Stimulated activated CD8-positive, alpha-beta memory T cell treated with anti-CD3 and anti-CD28 coated beads, Interleukin-4, amount 100 ng/mL, for 1 hour (primary cell): ENCODE measurements at places on chromosomes 16 and 17.

- no peak for DNase-seq
Observed at GRCh38 chr17:21127509-21128077, 829 bp downstream of the DHRS7B start.

- no peak for DNase-seq
Observed at GRCh38 chr16:30122604-30123160, 338 bp downstream of the MAPK3 start.

- DNase-seq = peak; percentile 78
Observed at GRCh38 chr17:59220328-59221158, at the start of gene GDPD1. Gene GDPD1, plus strand, starts transcription at chr17:59220511. Its CDS starts 99 bp downstream, at chr17:59220610.

DNA sequence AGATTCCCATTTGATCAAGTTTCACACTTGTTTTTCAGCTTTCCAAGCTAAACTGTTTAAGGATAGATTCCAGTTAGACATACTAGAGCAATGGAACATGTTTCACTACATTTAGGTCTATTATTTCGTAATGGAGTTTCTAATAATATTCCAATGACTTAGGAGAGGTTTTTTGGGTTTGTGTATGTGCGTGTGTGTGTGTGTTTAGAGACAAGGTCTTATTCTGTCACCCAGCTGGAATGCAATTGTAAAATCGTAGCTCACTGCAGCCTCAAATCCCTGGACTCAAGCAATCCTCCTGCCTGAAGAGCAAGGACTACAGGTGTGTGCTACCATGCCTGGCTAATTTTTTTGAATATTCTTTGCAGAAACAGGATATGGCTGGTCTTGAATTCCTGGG is 426.3 kb downstream of the ZFHX3 start:
- DNase-seq = no peak

DNA sequence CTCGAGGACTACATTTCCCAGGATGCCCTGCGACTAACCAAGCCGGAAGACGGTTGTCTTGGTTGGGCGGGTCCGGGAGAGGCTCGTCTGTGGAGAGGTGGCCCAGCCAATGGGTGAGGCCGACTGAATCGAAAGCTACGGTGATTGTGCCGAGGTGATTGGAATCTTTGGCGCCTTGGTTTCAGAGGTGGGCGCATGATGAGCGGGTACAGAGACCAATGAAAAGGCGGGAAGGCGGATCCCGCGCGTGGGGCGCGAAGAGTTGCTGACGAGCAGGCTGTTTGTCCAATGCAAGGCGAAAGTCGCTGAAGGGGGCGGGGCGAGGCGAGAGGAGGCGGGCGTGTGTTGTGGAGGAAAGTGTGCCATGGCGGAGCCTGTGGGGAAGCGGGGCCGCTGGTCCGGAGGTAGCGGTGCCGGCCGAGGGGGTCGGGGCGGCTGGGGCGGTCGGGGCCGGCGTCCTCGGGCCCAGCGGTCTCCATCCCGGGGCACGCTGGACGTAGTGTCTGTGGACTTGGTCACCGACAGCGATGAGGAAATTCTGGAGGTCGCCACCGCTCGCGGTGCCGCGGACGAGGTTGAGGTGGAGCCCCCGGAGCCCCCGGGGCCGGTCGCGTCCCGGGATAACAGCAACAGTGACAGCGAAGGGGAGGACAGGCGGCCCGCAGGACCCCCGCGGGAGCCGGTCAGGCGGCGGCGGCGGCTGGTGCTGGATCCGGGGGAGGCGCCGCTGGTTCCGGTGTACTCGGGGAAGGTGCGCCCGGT is at the start of gene NFATC2IP:
NFATC2IP (plus strand) TSS at position 290 of the 762 bp plus-strand sequence; CDS start at position 365, 75 bp downstream.
- DNase-seq = peak; percentile 99

GRCh38 chr16:68776821-68777485 is 39.9 kb downstream of the CDH1 start:
- no peak for DNase-seq

- no peak for DNase-seq
Observed at GRCh38 chr17:48559840-48560817, 15.2 kb upstream of the HOXB2 start.

DNA sequence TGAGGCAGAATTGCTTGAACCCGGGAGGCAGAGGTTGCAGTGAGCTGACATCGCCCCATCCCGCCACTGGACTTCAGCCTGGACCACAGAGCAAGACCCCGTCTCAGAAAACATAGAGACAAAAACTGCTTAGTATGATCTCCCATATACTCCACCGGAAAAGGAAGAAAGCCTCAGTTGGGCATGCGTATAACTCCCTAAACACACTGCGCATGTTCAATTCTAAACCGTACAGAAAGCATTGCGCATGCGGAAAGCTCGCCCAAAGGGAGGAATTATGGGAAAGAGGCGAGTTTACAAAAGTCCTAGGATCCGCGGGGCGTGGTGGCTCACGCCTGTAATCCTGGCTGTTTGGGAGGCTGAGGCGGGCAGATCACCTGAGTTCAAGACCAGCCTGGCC is 312.7 kb upstream of the ERCC4 start:
- no peak for DNase-seq

DNA sequence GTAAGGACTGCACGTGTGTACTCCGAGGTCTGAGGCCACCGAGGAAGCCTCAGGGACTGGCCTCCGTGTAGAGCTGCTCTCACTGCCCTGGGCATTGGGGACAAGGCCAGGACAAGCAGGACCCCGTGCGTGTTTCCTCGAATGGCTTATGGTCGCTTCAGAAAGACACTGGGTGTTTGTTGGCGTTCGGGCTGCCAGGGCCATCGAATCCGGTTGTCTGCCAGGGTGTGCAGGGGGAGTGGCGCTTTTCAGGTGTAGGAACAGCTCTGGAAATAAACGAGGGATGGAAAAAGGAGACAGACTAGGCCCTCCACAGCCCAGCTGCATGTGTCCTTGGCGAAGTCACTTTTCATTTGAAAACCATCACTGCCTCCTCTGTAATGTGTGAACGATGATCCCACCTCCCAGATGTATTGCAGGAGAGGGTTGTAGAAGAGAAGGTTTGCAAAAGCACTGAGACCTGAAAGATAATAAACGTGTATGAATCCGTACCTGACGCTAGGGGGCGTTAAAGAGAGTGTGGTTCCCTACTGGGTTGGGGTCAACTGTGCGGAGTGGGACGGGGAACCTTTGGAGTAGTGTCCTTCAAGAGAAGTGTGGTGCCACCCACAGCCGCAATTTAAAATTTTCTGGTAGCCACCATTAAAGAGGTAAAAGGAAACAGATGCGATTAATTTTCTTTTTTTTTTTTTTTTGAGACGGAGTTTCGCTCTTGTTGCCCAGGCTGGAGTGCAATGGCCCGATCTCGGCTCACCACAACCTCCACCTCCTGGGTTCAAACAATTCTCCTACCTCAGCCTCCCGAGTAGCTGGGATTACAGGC is 2.1 kb upstream of the ZSCAN10 start:
- DNase-seq = no peak

- DNase-seq = no peak
Observed at GRCh38 chr16:68987734-68988457, 117.6 kb upstream of the HAS3 start.

GRCh38 chr17:9330141-9330540 is 245.5 kb downstream of the STX8 start:
- DNase-seq = no peak

- DNase-seq = no peak
Observed at GRCh38 chr16:48102083-48103008, 53.4 kb downstream of the ABCC12 start.

DNA sequence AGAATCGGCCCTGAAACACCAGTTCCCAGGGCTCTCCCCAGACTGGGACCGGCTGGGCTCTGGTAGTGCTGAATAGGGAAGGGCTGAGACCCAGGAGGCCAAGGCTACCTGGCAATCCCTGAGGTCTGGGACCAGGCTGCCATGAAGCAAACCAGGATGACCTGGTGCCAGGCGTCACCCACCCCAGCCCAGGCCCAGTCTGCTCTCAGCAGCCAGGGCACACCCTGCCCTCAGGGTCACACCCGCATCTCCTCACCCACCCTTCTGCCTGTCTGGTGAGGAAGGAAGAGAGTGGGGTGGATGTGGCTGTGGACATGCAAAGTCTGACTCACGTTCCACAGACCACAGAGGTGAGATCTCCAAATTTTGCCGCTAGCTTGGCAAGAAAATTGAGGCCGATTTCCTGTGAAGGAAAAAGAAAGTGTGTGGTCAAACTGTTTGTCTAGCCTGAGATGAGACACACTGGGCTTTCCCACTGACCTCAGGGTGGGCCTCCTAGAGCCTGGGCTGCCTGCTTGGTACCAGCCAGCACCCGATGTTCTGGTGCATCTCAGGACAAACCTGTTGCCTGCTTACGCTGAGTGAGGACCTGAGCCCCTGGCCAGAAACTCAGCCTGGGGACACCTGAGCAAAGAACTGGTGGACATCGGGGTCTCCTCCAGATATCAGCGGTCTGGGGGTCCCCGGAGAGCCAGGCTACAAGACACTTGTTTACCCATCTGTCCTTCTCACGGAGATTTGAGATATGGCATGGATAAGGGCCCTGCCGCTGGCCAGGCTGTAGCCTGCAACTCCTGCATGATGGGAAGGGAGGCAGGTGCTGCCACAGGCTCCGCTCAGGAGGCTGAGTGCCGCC is 6.3 kb upstream of the RAB37 start:
- DNase-seq = peak; percentile 47

DNA sequence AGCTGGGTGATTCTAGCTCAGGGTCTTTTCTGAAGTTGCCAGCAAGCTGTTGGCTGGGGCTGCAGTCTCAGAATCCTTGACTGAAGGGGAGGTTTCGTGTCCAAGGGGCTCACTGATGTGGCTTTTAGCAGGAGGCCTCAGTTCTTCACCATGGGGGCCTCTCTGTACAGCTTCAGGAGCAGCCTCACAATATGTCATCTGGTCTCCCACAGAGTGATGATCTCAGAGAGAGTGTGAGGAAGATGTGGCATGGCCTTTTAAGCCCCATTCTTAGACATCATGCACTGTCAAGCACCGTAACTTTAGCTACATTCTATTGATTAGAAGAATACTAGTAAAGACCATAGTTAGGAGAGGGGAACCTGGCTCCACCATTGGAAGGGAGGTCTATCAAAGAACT is 732.6 kb downstream of the WWOX start:
- DNase-seq = no peak

DNA sequence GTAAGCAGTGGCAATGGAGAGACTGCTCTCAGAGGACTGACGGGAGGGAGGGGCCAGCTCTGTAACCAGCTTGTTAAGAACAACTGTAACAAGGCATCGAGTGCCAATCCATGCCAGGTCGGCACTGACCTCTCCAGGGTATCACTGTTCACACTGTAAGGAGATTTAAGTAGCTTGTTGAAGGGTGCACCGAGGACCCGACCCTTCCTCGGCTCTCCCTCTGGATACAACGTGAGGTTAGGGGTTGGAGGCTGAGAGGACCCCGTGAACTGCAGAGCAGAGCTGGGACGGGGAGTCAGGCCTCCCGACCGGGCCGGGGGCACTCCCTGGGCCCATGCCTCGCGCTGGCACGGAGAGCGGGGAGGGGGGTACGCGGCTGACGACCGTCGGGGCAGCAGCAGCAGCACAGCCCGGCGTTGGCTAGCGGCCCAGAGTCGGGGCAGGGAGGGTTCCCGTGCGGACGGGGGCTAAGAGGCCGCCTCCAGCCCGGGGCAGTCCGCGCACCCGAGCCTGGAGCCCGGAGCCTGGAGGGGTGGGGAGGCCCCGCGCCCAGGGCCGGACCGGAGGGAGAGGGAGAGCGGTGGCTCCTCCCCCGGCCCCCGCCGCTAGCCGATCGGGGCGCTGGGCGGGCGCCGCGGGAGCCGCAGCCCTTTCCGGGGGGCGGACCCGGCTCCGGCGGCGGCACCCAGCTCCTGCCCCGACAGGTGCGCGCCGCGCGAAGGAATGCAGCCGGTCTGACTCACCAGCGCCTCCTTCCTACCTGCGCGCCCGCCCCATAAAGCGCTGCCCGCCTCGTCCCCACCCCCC is at the start of gene ITGB4:
ITGB4 (plus strand) TSS at position 804 of the 807 bp plus-strand sequence. CDS start 3,245 bp downstream, outside the sequence.
- DNase-seq = no peak

DNA sequence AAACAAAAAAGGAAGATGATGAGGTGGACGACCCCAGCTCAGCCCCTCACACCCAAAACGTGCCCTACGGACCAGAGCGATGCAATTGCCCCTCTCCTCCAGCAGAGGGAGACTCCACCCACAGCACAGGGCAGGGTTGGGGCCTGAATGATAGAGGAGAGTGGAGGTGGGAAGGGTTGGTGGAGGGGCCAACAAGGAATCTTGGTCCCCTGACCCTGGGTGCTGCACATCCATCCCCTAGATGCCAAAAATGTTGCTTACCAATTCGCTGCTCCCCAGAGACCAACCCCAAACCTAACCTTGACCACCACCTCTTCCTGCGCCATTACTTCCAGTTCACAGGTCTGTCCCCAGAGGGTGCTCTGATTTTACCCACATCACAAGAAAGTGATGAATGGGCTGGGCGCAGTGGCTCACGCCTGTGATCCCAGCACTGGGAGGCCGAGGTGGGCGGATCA is 12.9 kb downstream of the P2RX5 start:
- DNase-seq = no peak

DNA sequence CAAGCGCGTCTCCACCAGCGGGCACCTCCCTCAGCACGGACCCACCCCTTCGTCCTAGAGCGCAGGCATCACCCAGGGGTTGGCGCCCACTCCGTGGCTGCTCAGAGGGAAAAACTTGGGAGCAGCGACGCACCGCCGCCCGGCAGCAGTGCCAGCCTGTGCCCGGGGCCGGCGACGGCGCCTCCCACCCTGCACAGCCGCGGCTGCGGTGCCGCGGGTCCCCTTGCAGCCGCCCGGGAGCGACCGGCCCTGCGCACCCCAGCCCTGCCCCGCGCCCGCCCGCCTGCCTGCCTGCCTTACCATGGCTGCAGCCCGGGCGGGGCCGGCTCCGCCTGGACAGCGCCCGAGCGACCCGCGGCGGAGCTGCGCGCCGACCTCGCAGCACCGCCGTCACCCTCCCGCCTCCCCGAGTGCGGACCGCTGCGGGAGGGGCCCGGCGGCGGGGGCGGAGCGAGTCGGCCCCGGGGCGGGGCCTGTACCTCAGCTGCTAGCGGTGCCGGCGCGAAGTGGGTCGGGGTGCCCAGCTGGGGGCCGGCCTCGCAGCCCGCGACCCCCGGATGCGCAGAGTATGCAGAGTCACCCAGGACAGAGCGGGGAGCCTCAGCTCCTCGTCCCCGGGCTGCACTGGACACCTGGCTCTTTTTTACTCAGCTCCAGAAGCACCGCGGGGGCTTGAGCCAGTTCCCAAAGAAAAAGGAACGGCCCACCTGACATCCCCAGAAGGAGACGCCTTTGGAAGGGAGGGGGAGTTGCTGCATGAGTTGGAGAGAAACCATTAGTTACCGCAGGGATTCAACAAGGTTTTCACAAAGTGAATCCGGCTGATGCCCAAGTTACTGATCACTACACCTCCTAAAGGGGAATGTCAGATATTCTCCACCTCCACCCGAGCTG is 17.5 kb upstream of the MTMR4 start:
- DNase-seq = no peak

DNA sequence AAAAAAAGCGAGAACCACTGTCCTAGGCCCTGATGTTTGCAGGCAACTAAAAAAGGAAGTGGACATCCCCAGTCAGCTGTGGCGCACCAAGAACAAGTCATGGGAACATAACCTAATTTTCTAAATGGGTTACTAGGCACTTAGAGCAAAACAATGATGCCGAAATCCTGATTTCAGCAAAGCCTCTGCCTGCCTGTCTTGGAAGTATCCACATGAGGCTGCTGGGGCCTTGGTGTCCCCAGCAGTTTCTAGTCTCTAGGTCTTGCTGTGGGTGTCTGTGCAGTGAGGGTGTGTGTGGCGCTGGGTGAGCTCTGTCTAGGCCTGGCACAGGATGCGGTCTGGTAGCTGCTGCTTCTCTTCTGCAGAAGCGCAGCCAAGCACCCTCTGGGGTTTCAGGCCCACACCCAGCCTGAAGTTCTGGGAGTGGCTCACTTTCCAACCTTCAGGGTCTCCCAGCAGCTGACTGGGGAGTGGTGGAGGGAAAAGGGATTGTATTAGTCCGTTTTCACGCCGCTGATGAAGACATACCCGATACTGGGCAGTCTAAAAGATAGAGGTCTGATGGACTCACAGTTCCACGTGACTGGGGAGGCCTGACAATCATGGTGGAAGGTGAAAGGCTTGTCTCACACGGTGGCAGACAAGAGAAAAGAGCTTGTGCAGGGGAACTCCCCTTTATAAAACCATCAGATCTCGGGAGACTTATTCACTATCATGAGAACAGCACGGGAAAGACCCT is 21.1 kb downstream of the STH start:
- peak; percentile 33 for DNase-seq
